Stimulated activated CD8-positive, alpha-beta memory T cell treated with anti-CD3 and anti-CD28 coated beads, Interleukin-2, amount 100 ng/mL, for 1 hour (primary cell): ENCODE measurements at places on chromosomes 1 and 21.

DNA sequence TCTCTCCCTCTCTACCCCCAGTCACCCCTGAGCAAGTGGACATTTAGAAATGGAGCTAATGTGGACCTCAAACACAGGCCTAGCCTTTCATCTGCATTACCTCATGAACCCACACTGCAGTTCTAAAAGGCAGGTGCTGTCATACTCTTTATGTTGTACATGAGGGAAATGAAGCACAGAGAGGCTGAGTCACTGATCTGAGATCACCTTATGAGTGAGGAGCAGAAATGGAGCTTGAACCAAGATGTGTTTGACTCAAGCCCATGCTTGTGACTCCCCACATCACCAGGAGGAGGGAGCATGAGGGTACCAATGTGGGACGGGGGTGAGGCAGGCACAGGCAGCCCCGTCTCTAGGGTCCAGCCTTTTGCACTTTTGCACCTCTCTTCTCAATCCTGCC is 702.8 kb downstream of the PTPRU start:
- DNase-seq, result no peak

- DNase-seq, result no peak
These were observed 669.8 kb upstream of the ADAMTS5 start for GRCh38 chr21:27636656-27637055.

DNA sequence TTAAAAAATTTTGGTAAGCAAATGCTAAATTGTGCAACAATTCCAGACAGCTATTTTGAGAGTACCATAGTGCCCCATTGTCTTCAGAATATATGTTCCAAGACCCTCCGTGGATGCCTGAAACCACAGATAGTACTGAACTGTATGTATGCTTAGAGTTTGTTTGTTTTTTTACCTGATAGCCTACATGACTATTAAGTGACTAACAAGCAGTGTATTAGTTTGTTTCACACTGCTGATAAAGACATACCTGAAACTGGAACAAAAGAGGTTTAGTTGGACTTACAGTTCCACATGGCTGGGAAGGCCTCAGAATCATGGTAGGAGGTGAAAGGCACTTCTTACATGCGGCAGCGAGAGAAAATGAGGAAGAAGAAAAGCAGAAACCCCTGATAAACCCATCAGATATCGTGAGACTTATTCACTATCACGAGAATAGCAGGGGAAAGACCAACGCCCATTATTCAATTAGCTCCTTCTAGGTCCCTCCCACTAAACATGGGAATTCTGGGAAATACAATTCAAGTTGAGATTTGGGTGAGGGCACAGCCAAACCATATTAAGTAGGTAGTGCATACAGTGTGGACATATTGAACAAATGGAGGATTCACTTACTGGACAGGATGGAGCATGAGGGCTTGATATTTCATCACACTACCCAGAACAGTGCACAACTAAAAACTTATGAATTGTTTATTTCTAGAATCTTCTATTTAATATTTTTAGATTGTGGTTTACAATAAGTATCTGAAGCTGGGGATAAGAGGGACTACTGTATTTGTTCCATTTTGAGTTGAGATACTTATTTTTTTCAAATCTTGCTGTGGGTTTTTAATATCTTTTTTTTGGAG is 78.5 kb downstream of the LHX9 start:
- DNase-seq, result no peak

DNA sequence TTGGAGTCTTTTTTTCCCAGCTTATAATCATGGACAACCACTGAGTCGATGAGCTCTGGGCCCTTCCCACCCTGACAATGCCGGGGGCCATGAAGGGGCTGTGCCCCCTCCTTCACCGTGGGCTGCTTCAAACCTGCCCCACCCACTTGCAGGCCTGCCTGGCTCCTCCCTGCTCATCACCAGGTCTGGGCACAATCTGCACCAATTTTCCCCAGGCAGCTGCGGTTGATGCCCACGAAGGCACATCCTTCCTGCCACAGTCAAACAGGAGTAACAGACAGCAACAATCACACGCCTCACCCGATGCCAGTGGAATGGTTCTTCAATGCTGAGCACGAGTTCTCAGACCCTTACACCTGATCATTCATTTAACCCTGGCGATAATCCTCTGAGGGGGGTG is 18.9 kb downstream of the PGLYRP3 start:
- no peak for DNase-seq

DNA sequence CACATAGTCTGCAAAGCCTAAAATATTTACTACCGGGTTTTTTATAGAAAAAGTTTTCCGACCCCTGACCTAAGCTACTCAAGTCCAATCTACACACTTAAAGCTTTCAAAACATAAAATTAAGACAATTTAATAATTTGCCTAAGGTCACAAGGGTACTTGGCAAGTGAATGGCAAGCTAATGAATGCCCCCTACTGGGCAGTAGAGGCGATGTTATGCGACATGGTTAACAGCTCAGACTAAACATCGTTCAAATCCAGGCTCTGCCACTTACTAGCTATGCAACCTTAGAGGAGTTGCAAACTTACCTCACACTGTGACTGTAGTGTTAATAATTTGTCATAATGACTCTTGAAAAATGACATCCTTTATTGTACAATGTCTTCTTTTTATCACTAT is 317.2 kb upstream of the NFIA start:
- no peak for DNase-seq

GRCh38 chr1:61642475-61643232 is 82.3 kb downstream of the TM2D1 start:
- no peak for DNase-seq

- no peak for DNase-seq
These were observed 32.9 kb upstream of the CLDN8 start for GRCh38 chr21:30248844-30249243.

- no peak for DNase-seq
These were observed 77.7 kb downstream of the GRIK3 start for GRCh38 chr1:36956570-36956969.

GRCh38 chr1:56972976-56973375 is 7.2 kb upstream of the C8B start:
- no peak for DNase-seq

DNA sequence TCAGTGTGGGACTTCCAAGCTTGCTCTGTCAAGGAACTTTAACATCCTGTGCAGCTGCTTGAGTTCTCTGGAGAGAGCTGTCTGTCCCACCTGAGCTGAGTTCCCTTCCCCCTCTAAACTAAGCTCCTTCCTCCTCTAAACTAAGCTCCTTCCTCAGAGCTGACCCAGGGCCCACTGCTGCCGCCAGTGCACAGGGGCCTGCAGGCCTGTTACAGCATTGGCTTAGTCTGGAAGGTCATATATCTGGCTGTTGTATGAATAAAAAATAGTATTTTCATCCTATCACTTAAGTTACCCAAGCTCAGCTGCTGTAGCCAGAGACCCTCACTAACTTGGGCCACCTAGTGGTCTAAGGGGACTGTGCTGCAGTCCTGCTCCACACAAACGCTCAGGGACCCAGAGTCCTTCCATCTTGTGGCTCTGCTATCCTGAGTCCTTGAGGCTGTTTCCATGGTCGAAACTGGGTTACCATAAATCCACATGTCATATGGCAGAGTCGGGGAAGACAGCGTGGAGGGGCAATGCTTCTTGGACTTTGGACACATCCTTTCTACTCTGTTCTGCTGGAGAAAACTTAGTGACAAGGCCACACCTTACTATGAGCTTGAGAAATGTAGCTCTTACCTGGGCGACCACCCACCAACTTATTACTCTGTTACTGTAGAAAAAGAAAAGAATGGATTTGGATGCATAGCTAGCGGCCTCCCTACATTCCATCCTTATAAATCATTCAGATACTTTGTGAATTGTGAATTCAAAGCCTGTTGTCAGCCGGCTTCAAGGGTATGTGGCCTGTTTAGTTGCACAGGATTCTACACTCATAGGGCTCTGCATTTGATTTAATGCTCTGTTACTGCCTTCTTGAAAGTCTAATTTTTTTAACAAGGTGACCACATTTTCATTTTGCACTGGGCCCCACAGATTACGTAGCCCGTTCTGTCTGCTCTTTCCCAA is 71.4 kb upstream of the GCLM start:
- DNase-seq, result no peak

GRCh38 chr21:33158654-33159053 is 71.1 kb upstream of the IFNAR2 start:
- DNase-seq, result no peak

DNA sequence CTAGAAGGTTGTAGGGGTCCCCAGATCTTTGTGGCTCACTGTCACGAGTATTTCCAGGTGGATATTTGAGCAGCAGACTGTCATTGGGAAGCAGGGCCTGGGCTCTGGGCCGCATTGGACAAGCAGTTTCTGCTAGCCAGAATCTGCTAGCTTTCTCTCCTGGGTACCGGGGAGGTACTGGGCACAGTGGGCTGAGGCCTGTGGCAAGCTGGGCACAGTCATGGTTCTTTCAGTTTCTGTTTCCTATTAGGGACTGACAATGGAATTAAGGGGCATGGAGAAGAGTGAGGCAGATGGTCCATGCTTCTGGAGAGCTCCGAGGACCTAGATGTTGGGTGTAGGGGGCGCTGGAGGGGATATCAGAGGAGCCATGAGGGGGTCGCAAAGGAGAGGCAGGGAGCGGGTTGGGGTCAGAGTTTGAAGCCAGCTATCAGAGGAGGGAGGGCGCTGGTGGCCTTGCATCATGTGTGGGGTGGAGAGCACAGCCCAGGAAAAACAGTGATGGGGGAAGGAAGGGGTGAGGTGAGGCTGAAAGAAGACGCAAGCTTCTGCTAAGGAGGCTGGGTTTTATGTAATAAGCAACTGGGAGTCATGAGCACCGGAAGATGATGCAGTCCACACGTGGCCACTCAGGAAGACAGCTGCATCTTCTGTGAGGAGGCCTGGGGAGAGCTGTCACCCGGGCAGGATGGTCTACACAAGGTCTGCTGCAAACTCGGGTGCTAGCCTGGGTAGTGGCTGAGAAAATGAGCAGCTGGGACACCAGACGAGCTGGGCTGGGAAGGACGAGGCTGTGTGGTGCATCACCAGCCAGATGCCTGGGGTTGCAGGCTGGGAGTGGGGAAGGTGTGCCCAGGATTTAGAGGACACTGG is 72.7 kb downstream of the IER5 start:
- no peak for DNase-seq

- DNase-seq, result no peak
These were observed 19.1 kb downstream of the MARCKSL1 start for GRCh38 chr1:32316903-32317277.

- DNase-seq, result no peak
These were observed 21.4 kb downstream of the GNB1 start for GRCh38 chr1:1869469-1869868.

GRCh38 chr1:85616364-85616705 is 35.8 kb downstream of the CCN1 start:
- no peak for DNase-seq

DNA sequence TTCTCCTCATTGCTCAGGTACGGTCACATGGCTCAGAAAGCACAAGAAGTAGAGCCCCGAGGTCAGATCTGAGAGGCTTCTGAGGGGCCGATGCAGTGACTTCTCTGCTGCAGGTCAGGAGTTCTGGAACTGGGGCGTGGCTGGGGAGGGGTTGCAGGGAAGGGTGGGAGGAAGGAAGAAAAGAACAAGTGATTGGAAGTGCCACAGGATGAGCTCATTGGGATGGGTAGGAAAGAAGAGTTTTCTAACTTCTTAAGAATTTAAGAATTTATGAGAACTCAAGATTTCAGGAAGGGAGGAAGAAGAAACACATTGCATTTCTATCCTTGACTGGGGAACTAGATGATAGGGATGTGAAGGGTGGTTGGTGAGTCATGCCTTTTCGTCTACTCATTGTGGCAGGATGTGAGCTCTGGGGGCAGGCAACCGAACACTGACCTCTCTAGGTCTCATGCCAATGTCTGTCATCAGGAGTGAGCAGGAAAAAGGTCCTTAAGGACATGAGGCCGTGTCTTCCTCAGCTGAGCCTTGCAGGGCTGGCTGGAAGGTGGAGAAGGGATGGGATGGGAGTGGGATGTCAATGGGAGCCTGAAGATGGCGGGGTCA is 497 bp downstream of the FCRLB start:
- DNase-seq, result no peak

DNA sequence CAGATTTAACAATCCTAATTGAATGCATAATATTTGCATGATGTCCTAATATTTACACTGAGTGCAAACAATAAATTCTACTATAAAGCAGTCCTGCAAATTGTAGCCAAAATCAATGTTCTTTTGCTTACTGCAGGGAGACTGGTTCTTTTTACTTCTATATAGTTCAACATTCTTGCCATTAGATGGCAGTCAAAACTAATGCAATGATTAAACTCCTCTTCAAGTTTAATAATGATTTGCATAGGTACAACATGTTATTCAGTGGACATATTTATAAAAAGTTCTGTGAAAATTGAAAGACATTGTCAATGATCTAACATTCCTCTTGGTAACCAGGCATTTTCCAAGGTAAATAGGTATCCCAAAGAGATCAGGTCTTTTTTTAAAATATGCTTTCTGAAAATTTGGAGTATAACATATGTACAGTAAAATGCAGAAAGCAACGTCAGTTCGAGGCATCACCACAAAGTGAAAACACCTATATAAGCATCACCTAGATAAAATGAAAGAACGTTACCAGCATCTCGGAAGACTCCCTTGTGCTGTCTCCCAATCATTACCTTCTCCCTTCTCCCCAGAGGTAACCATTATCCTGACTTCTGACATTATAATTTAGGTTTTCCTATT is 9.8 kb upstream of the FNBP1L start:
- no peak for DNase-seq

GRCh38 chr1:19416921-19417470 is 68.3 kb downstream of the CAPZB start:
- DNase-seq, result no peak

DNA sequence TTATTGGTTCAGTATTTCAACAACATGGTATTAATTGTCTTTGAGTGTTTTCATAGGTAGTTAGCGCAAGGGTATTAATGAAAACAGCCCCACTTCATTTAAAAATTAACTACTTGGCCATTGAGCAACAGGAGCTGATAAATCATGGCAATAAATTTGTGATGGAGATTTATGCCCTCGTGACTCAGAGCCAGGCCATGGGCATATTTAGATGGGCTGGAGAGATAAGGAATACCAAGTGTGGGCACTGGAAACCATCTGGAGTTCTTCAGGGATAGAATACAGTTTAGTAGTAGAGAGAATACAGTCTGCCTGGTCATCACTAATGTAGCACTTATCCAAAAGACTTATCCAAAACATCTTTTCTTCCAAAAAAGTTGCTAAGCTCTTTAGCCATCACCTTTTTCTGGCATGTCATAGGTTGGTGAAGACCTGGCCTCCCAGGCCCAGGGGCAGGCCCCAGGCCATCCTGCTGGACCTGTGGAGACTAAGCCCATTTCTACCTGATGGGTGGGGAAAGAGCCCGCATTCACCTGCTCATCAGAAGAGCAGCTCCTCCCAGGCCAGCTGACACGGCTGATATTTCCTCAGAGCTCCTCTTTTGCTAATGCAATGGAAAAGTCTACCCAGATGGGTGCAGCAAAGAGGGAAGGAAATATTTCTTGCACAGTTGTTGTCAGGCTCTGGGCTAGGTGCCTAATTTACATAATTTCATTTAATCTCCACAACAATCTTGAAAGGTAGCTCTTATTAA is 238.0 kb downstream of the TM2D1 start:
- no peak for DNase-seq

GRCh38 chr1:208654241-208654640 is 410.1 kb upstream of the PLXNA2 start:
- DNase-seq, result no peak

- DNase-seq, result no peak
These were observed 189.4 kb downstream of the NCAM2 start for GRCh38 chr21:21187579-21187978.
